ENCODE measurements at places on chromosomes 4 and X.

DNA sequence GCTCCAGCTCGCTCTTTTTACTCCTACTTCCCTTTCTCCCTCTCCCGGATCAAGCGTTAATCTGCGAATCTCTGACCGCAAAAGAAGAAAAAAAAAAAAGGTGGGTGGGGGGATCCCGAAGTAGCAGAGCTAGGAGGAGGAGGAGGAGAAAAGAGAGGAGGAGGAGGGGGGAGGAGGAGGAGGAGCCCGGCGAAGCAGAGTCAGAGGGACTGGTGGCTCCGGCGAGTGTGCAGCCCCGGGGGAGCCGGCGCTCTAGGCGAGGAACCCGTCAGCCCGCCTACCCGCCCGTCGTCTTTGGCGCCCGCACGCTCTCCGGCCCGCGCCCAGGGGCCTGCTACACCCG lies at the start of gene NHSL2:
Gene NHSL2, plus strand, starts transcription at position 203 of the 343 bp plus-strand sequence.
- DNase-seq: no peak

- no peak for DNase-seq
These were observed 6.2 kb downstream of the IL21 start for GRCh38 chr4:122614621-122615020.

GRCh38 chrX:149871940-149872339 lies 9.0 kb upstream of the MAGEA8 start:
- DNase-seq: no peak

- DNase-seq: no peak
These were observed 134.6 kb upstream of the NPY2R start for GRCh38 chr4:155073852-155074251.

DNA sequence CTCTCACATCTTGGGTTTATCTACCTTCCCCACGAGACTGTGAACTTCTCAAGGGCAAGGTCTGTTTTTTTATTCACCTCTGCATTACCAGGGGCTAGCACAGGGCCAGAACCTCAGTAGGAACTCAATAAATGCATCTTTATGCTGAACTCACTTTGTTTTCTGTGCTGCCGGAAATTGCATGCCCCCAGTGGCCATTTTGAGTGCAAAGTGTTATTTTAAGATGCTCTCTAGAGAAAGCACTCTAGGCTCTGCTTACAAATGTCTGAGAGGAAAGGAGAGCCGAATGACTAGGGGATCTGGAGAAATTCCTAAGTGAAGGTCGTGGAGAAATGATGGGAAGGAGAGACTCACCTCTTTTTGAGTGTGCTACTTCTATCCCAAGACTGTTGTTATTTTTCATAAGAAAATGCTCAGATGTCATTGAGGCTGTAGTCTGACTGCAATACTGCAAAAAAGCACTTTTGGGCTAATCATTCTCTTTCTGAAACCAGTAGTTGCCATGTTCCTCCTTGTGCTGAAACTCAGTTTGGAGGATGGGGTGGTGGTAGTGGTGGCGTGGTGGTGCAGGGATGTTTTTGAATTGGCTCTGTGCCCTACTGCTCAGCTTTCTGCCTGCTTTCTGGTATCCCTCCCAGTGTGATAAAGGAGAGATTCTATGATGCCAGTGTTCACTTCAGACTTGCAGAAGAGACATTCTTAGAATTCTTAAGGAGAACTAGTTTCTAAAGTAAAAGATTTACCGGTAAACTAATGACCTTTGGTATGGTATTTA lies 41.3 kb downstream of the DOCK11 start:
- DNase-seq: no peak

DNA sequence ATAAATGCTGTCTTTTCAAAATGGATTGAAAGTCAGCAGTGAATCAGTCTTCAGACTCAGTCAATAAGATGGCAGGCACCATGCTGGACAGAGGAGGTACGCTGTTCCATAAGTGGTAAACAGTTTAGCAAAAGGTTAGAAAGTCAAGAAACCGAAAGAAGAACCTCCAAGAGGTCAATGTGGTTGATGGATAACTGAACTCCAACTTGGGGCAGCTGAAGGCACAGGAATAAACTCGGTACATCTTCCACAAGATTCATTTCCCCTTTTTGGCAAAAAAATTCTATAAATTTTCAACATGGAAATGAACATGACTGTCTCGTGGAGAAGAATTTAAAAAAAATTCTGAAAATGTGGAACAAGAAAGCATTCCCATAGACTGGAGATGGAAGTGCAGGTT lies 18.4 kb upstream of the SEL1L3 start:
- no peak for DNase-seq

- no peak for DNase-seq
These were observed 44.0 kb downstream of the BRCC3 start for GRCh38 chrX:155115174-155115819.
